Eye (tissue), 1 donor: ENCODE measurements at places on chromosomes 3 and 15.

GRCh38 chr3:12719984-12720898 is 38.8 kb downstream of the TMEM40 start:
- DNase-seq: peak; percentile 95

- no peak for DNase-seq
These were observed 324.6 kb upstream of the PROK2 start for GRCh38 chr3:72109327-72110259.

DNA sequence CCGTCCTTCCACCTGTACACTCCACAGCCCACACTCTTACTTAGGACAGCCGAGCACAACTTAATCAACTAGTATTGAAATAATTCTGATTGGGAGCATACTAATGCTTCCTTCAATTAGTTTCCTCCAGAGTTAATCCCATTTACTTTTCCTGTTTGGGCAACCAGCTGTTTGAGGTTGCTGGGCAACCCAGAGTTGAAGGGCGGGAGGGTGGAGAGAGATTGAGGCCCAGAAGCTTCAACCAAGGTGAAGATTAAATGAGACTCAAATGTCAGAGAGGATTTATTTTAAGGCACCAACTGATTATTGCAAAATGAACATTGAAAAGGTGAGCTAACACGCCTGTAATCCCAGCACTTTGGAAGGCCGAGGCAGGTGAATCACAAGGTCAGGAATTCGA is 428.5 kb upstream of the SEMA6D start:
- DNase-seq: peak; percentile 47

DNA sequence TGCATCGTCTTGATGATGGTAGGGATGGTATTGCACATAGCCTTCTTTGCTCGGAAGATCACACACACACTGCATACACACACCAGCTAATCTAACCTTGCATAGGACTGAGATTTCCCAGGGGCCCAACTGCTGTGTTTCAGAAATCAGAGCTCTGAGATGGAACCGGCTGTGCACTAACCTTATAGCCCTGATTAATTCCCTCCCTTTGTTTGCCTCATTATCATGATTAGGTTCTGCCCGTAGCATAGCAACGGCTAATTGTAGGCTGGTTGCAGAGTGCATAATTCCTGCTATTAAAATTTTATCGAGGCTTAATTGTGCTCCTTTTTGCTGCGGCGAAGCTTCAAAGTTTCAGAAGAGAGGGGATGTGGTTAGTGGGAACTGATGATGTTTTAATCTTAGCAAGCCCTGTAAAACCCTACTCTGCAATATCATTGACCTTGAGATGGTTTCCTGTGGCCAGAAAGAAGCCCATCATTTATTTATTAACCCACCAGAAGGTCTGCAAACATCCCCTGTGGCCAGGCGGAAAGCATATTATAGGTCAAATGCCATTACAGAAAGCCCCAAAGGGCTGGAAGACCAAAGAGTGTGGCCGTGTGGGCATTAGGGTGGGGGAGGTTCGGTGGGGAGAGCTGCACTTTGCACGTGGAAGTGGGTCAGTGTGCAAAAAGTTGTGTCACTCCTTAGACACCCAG is 56.2 kb upstream of the GLCE start:
- DNase-seq: peak; percentile 73

- DNase-seq: no peak
These were observed 149.8 kb downstream of the SQOR start for GRCh38 chr15:45784656-45785055.

DNA sequence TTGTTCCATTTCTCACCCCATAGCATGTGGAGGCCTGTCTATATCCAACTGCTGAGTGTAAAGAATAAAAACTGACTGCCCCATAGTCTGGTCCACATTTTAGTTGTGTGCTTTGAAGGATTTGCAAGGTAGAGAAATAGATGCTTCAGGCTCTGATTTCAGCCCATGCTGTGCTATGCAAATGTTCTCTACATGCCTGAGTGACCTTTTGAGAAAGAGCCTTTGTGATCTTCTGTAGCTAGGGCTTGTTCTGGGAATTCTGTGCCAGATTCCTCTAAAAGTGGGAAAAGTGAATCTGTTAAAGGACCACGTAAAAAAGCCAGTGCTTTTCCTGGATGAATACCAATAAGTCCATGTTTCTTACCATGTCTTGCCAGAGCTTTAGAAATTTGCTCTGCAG is 5.2 kb downstream of the KCTD6 start:
- DNase-seq: peak; percentile 87

DNA sequence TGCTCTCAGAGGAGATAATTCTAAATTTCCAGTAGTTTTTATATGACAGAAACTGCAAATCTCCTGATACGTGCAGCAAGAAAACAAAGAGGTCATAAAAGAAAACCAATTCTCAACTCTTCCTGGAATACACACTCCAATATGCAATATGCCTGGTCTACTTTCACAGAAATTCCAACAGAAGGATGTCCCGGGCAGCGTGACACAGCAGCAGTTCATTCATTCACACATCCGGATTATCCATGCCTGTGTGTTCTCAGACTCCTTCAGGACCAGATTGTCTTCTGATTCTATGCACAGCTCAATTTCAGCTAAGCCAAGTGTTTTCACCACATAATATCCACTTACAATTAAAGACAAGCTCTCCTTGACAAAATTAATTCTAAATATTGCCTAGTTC is 64.3 kb downstream of the FBN1 start:
- no peak for DNase-seq

DNA sequence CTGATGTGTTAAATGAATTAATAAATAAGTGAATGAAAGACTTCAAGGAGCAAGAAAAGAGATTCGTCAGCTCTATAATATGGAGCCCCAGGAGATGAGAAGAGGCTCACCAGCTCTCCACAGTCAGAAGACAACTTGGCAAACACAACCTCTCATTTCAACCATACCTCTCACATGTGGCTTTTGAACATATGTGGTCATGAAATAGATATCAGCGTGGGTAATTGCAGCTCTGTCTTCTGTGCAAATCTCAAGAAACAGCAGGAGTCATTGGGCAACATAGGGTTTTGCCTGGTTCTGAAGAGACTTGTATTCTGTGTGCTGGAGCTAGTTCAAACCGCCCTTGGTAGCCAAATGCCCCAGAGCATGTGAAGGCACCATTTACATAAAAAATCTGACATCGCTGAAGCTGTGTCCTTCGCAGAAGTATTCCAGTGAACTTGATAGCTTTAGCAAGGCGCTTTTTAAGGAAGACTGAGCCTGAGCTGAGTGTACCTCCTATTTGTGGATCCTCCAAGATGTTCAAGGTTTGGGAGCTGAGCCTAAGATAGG is 8.4 kb downstream of the CX3CR1 start:
- no peak for DNase-seq

GRCh38 chr15:96728591-96728990 is 398.1 kb downstream of the NR2F2 start:
- DNase-seq: no peak

- DNase-seq: no peak
These were observed 442.7 kb upstream of the NR2F2 start for GRCh38 chr15:95887666-95888390.

GRCh38 chr3:13668136-13668535 is 119.2 kb downstream of the FBLN2 start:
- no peak for DNase-seq

DNA sequence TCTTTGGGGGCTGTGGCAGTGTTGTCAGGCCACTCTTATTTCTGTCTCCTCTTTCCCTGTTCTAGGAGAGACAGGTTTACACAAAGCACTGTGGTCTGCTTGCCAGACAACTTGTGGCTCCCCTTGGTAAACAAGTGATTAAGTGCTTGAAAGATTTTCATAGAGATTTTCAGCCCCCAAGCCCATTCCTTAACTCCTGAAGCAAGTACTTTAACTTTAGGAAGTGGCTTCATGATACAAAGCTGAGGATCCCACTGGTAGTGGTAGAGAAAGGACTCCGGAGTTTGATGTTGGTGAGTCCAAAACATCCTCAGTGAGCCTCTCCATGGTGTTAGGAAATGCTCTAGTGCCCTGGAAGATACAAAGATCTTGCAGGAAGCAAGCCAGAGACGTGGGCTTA is 12.0 kb downstream of the ZBTB38 start:
- no peak for DNase-seq

GRCh38 chr3:152235709-152236298 is 32.9 kb upstream of the MBNL1 start:
- no peak for DNase-seq

DNA sequence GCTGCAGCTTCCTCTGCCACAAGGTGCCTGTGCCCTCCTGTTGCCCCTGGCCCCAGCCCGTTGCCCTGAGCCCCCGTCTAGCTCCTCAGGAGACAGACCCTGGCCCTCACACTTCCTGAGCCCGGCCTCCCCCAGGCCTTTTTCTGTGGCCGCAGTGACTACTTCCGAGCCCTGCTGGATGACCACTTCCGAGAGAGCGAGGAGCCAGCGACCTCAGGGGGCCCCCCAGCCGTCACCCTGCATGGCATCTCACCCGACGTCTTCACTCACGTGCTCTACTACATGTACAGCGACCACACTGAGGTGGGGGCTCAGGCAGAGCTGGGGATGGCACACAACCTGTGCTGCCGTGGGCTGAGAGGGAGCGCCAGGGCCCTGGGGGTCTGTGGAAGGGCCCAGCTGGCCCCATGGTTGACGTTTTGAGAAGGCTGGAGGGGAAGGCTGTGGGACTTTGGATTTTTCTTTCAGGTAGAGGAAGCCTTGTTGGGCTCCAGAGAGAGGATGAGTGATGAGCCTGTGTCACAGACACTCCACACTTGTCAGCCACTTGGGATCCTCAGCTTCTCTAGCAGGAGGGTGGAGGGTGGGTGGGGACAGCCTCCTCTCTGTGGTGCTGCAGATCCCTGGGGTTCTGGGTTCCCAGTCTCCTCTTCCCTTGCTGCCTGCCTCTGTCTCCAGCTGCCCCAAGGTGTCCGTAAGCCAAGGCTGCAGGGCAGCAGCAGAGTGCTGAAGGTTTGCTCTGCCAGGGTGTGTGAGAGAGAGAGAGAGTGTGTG is 5.0 kb downstream of the ABTB1 start:
- no peak for DNase-seq

- DNase-seq: no peak
These were observed 28.6 kb upstream of the CEMIP start for GRCh38 chr15:80750575-80750974.

- no peak for DNase-seq
These were observed 365.5 kb downstream of the GBE1 start for GRCh38 chr3:81395739-81396513.

GRCh38 chr3:174051191-174051590 is 653.6 kb downstream of the NLGN1 start:
- DNase-seq: no peak

DNA sequence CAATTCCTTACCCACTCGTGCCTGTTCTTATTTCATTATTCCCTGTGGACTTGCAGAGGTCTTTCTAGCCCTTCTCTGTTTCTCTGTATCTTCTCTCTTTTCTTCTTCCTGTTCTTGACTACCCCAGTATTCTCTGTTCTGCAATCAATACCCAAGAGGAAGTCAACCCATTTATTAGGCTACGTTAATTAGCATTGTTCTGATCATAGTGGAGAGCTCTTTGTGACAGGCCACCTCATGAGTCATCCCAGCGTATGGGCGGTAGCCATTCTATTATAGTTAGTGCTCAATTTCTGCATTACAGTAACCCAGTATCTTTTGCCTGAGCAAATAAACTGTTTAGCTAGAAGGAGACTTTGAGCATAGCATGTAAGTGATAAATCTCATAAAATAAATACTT is 259.5 kb upstream of the GRM7 start:
- no peak for DNase-seq

DNA sequence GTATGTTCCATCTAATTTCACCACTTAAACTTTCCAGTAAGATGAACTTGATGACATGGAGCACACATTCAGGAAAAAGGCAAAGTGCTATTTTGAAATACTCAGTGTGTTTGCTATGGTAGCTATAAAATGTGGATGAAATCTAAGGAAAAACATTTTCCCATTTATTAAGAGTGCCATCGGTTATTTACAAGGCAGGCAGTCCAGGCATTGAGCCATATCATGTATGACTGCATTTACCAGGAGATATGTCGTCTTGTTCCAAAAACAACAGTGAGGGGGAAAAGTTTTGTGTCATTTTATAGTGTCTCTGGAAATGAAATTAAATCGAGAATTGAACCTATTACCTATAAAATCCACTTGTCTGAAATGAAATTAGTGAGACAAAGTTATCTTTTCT is 13.7 kb downstream of the ANXA2 start:
- DNase-seq: no peak
